ENCODE measurements at places on chromosomes 12 and 14. TPM values are rescaled to one million over a fixed set of nuclear protein-coding genes. Genes with fewer than 3 reads are reported as not detected.

Gene FOXG1
- not detected for total RNA-seq

Gene COCH
- 0.34 TPM for total RNA-seq

Gene CARMIL3
- not detected for total RNA-seq

GRCh38 chr14:39576736-39577135, 144.5 kb upstream of the FBXO33 start:
- DNase-seq, result no peak
- no peaks in the 10 kb centered on the region for H3K36me3 ChIP-seq
- H3K4me3 ChIP-seq, result no peak overlapping the region
- H3K4me1 ChIP-seq, result no peaks in the 10 kb centered on the region

DNA sequence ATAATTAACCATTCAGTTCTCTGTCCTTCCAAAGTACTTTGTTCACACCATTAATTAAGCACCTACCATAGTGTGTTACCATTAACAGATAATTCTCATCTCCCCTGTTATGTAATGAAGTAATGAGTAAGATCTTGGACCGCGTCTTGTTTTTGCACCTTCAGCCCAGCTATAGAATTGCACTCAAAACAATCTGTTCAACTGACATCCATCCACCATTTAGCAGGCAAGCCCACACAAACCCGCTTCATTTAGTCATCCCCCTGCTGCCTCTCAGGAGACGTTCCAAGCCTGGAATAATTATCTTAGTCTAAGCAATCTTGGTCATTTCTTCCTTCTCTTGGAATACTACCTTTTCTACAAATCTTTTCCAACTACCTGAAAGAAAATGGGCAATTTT, 74.4 kb downstream of the DUSP16 start:
- no peak overlapping the region for H3K27ac ChIP-seq
- no peak overlapping the region for H3K4me3 ChIP-seq
- H3K27me3 ChIP-seq, result no peaks in the 10 kb centered on the region
- peaks cover 9% of the 10 kb centered on the region for H3K36me3 ChIP-seq
- no peaks in the 10 kb centered on the region for H3K4me1 ChIP-seq

Measured in SJSA1 (cell line).